ENCODE measurements at places on chromosomes 2 and 18.
A peak's percentile ranks its signal among the peaks of the same experiment; 100 is the strongest.

- no peak for DNase-seq
These were observed 83.6 kb downstream of the ATAD2B start for GRCh38 chr2:23843051-23843976.

GRCh38 chr2:58976375-58977071 is 735.4 kb upstream of the FANCL start:
- DNase-seq, result no peak

DNA sequence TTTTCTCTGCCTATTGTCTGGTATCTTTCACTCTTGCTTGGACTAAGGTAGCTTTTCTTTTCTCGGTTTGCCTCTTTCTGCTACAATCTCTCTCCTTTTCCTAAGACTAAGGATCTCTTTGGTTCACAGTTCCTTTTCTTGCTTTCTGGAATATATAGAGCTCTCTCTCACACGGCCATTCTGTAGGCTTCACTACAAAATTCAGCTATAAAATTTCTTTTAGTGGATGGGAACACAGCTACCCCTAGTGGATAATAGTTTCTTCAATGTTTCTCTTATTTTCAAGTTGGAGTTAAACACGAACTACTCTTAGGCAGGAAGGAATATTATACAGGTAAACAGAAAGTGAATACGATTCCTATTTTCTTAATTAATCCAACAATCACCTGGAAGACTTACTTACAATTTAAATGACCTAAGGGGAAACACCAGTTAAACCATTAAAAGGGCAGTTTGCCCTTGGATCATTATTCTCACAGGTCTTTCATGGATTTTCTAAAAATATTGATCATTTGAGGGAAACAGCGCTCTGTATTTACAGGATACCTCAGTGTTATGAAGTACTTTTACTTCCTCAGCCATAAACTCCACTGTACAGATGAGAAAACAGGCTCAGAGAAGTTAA is 140.5 kb downstream of the LRP2 start:
- peak; percentile 51 for DNase-seq

DNA sequence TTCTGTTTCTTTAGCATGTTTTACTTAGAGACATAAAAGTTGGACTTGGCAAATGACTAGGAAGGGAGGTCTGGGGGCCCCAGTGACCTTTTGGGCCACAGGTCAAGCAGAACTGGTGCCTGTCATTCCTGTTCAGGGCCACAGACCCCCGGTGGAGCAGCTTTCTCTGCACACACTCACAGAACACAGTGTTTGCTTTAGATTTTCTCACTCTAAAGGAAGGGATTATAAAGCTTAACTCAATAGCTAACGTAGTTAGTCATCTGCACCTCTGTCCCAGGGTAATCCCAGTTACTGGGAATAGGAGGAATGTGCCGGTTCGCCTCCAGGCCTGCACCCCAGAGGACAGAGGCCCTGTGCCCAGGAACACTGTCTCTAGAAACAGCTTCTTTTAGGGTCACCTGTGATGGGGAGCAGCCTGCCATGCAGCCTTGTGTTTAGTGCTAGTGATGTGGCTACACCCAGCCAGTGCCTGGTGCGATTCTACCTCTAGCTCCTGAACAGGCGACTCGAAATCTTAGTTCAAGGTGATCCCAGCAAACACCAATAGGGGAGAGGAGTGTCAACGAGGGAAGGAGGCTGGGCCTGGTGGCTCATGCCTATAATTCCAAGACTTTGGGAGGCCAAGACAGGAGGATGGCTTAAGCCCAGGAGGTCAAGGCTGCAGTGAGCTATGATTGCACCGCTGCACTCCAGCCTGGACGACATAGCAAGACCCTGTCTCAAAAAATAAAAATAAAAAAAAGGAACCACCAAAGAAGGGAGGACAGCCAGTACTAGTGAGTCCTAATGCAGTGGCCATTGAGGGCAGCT is 11.6 kb downstream of the SPATA3 start:
- DNase-seq, result no peak

DNA sequence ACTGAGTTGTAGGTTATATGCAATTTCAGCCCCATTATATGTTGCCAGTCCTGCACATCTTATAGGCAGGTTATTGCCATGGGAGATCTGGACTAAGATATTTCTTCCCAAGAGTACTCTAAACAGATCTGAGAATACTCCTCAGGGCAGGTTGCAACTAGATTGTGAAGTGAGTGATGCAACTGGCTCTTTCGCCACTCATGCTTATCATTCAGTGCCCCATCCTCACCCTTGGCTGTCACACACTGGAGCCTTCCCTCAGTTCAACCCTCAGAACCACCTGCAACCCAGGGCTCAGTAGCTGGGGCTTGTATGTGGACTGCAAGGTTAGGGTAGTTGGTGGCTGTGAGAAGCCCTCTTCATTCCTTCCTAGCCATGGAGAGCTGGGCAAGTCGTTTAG is 14.1 kb downstream of the MERTK start:
- DNase-seq, result no peak

GRCh38 chr2:148538375-148538774 is 106.2 kb upstream of the EPC2 start:
- DNase-seq, result no peak

- DNase-seq, result no peak
These were observed 358.2 kb downstream of the GALNT13 start for GRCh38 chr2:154229966-154230365.

- DNase-seq, result no peak
These were observed 96.9 kb downstream of the LOXHD1 start for GRCh38 chr18:46559946-46560670.

DNA sequence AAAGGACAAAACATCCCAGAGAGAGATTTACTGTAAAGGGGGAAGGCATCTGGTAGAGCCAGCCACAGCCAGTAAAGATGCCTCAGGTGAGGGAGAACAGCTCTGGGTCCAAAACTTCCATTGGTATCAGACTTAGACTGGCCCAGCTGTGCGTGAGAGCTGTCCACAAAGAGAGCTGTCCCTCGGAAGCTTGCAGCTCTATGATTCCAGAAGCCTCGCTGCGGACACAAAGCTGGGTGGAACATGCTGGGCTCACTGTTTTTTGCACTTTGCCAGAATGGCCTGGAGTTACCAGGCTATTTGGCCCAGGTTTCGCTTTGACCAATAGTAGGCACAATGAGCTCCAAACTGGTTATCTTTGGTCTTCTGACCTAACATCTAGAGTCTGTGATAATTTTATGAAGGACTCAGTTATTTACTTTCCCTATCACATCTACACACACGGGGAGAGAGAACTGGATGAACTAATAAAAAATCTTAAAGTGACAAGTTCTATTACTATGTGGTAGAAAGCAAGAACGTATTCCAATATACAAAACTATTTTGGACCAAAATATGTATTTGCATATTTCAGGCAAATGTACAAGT is 101.9 kb downstream of the DNER start:
- DNase-seq, result no peak

DNA sequence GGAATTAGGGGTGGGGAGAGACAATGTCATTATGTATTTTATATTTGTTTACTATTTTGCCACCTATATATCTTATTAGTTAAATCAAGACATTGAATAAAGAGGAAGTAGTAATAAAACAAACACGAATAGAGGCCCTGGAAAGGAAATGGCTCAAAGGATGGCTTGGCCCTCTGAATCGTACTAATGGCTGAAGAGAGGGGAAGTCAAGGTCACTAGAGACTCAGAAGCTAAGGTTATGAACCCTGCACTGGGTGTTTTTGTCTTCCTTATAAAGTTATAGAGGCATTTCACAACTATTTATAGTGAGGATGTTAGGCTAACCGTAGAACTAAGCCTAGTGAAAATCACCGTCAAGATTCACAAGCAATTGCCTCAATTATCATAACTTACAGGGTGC is 685.9 kb downstream of the ARHGAP15 start:
- no peak for DNase-seq

DNA sequence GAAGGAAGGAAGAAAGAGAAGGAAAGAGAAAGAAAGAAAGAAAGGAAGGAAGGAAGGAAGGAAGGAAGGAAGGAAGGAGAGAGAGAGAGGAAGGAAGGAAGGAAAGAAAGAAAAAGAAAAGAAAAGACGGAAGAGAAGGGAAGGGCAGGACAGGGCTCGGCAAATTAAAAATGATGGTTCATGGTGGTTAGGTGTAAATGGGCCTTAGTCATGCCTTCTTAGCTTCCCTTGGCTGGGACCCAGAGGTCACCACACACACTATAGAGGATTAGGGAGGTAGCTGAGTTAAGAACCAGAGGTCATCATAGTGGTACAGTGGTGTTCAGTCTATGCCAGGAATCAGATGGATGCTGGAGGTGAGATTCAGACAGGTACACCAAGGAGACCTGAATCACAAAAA is 9.3 kb upstream of the ATL2 start:
- no peak for DNase-seq

DNA sequence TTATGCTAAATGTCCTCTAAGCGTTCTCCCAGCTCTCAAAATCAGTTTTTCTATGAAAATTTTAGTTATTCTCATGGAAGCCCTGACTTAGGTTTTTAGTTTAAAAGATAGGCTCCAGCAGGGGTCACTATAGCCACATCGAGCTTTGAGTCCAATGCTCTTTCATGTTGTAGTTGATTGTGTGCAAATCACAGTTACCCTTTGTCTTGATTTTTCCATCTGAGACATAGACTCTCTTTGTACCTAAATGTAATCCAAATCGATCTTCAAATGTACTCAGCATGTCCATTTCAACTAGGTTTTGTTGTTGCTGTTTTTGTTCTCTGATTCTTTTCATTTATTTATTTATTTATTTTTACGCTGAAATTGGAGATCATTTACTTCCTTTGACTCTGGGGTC is 26.4 kb upstream of the MSTN start:
- DNase-seq, result peak; percentile 28

- no peak for DNase-seq
These were observed 22.4 kb upstream of the NRP2 start for GRCh38 chr2:205659922-205660321.

DNA sequence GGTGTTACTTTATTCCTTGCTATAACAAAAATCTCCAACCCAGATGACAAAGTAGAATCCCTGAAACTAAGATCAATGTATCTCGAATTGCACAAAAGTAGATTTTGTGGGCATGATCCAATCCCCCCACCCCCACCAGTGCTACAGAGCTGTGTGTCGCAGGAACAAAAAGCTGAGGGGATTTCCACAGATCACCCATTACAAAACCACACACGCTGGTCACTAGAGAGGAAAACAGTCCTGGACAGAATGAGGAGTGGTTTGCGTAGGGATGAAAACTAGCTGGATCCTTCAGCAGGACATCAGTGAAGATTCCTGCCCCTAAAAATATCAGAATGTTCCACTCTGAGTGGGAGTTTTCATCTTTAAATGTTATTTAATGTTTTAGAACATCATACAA is 165.3 kb upstream of the STK17B start:
- DNase-seq, result no peak

GRCh38 chr2:152200101-152200500 is 24.5 kb upstream of the STAM2 start:
- no peak for DNase-seq

DNA sequence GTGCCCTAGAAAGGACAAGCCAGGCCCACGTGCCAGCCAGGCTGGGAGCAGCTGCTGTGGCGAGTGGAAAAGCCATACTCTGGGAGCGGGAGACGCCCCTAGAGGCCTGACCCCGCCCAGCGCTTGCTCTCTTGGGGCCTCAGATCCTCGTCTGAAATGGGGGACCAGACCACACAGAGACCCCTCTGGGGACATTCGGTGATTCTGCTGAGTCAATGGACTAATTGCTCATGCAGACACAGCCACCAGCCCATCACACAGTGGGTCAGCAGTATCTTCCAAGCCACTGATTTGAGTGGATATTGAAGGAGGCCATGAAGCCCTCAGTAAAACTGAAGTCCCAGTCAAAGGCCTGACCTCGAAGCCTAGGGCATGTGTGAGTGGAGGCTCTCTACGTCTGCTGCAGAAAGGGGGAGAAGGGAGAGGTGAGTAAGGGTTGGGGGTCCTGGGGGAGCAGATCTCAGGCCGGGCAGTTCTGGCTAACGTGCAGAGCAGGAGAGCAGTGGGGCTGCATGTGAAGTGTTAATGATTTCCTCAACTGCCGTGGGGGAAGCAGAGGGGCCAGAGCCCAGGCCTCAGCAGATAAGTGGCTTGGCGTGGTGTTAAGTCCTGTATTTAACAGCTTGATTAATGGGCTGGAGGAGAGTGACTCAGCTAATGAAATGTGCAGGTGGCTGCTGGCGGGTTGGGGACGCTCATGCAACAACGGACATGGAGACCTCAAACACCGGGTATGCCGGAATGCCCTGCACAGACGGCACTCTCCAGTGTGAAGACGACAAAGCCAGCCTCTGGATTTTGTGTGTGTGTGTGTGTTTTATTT is 104.4 kb upstream of the TWIST2 start:
- DNase-seq, result no peak

GRCh38 chr2:111903930-111904439 is 5.6 kb downstream of the MERTK start:
- no peak for DNase-seq

- DNase-seq, result no peak
These were observed 1.7 kb downstream of the CYBRD1 start for GRCh38 chr2:171524018-171524401.

DNA sequence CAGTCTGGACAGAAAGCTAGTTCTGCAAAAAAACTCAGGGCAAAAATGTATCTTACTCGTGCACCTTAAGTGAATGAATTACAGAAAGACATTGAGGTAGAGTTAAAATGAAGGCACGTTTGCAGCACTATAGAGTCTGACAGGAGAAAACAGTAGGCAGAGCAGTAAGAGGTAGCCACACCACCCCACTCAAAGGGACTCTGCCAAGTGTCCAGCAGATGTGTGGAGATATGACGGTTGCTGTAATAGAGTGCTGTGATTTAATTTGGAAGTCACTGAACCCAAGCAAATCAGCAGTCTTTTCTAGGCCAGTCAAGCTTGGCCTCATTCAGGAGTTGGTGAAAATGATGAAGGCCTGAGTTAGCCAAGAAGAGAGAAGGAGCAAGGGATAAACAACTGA is 464.4 kb downstream of the PTPRM start:
- DNase-seq, result no peak

GRCh38 chr2:58769864-58770234 is 528.7 kb upstream of the FANCL start:
- DNase-seq, result no peak

DNA sequence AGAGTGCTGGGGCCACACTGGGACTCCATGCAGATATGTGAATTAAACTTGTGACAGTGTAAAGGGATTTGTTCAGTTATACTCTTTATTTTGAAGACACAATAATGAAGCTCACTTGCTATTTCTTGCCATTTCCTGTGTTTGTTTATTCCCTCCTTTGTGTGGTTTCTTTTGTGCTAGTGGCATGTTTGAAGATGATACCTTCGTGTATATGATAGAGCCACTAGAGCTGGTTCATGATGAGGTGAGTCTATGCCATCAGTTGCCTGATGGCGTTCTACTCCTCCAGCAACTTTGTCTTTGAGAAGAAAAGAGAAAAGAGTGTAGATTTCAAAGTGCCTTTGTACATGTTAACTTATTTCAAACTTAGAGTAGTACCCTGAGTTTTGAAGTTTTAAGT is 99.2 kb upstream of the FAM237A start:
- DNase-seq, result no peak

GRCh38 chr2:165294912-165295311 is 55.7 kb downstream of the SCN2A start:
- no peak for DNase-seq

GRCh38 chr18:50644807-50645206 is 84.9 kb downstream of the MAPK4 start:
- no peak for DNase-seq

All from KG1 (cell line).